Pulmonary artery endothelial cell (primary cell): ENCODE measurements at places on chromosomes 16 and 17. TPM values are rescaled to one million over a fixed set of nuclear protein-coding genes. Genes with fewer than 3 reads are reported as not detected.

FNDC8 gene
- total RNA-seq, result not detected in 2 replicates

B4GALNT2 gene
- not detected in 2 replicates for total RNA-seq

C1QTNF1 gene
- 10.7 and 20.2 TPM in 2 replicates for total RNA-seq

NUDT16L1 gene
- total RNA-seq, result 21.2 and 31.9 TPM in 2 replicates

RAPGEFL1 gene
- 0.46 and 0.99 TPM in 2 replicates for total RNA-seq

CCDC200 gene
- total RNA-seq, result not detected in 2 replicates

GRIN2A gene
- total RNA-seq, result not detected in 2 replicates

ITGAD gene
- not detected in 2 replicates for total RNA-seq

CDH8 gene
- total RNA-seq, result not detected in 2 replicates

KRT15 gene
- total RNA-seq, result 1.6 and 3.4 TPM in 2 replicates

DNA sequence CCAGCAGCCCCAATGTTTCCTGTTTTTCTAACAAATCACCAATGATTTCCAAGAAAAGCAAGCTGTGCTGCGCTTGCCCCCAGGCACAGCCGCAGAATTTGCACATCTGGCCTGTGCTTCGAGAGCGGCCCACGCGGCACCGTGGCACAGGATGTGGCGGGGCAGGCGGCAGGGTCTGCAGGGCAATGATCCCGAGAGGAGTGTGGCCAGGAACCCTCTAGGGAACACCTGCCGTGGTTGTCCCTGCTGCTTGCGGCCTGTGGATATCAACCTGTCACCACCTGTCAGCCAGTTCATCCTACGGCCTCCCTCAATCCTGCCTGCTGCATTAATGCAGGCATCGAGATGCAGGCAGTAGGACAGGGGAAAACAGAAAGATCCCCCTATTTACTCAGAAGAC, 24.0 kb downstream of the PIK3R5 start:
- no peak for DNase-seq

GRCh38 chr16:12390644-12391043, 413.0 kb downstream of the CPPED1 start:
- DNase-seq, result no peak

- DNase-seq, result no peak
Measured at GRCh38 chr17:61641715-61642114, 50.7 kb upstream of the NACA2 start.

- no peak for DNase-seq
Measured at GRCh38 chr16:69932691-69933392, 18.3 kb upstream of the CLEC18A start.

DNA sequence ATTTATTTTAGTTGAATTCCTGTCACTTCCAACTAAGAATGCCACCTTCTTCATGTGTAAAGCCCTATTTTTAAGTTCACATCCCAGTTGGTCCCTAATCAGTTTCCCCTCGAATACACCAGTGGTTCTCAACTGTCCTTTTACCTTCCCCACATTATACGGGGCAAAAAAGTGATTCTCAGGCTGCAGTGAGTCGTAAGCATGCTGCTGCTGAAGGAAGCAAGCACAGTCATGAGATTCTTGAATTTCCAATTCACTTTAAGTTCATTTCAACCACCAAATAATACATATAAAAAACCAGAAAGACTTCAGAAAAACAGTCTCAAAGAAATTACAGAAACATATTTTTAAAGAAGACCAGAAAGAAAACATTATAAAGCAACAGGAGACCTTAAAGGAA, 47.9 kb downstream of the UBE2G1 start:
- DNase-seq, result no peak

DNA sequence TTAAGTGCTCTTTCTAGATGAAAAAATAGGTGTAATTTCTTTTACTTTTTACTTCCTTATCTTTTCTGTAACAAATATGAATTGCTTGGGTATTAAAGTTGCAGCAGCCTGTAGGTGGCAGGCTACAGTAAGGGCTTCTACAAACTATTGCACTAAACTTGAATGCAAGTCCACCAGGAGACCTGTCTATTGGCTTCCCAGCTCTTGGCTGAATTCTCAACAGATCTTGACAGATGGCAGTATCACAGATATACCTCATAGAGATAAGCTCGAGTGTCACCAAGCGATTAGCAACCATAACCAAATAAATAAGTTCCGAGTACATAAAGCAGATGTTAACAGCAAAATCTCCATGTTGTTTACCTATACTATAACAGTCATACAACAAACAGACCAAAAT, 5.9 kb downstream of the BBS2 start:
- DNase-seq, result peak; percentile 35

- DNase-seq, result no peak
Measured at GRCh38 chr17:76085731-76086366, 6.9 kb downstream of the ZACN start.

DNA sequence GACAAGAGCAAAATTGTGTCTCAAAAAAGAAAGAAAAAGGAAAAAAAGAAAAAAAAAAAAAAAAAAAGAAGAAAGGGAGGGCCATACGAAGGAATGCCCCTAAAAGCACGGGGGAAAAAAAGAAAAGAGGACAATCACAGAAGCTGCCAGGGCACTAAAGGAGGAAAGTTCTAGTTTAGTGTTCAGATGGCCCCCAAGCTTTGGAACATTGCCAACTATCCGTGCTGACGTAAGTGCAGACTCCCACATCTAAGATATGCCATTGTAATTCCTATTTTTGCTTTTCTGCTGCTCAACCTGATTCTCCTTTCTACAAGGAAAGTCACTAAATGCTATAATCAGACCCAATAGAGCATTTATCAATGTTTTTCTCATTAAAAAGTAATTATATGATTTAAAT, 842.1 kb downstream of the KCNJ2 start:
- DNase-seq, result no peak

DNA sequence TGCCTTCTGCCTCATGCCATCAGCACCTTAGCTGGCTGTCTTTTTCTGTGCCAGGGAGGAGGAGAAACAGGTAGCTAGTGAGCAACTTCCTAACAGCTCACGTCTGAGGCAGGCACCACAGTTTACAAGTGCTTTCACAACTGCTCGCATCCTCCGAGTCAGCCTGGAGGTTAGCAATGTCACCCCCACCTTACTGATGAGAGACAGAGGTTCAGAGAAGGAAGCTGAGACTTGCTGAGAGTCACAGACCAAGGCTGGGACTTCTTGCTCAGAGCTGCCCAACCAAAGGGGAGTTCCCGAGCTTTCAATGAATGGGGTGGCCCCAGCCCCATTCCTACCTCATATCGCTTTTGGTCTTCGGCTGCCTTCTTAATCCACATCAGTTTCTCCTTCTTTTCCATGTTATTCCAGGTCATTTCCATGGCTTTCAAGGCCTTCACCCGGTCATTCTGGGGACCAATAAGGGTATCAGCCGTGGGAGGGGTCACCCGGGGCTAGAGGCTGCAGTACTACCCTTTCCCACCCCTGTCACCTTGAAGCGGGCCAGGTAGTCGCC, 9.6 kb downstream of the UBTF start:
- no peak for DNase-seq

GRCh38 chr17:79676796-79677195, 53.9 kb upstream of the ENPP7 start:
- no peak for DNase-seq

DNA sequence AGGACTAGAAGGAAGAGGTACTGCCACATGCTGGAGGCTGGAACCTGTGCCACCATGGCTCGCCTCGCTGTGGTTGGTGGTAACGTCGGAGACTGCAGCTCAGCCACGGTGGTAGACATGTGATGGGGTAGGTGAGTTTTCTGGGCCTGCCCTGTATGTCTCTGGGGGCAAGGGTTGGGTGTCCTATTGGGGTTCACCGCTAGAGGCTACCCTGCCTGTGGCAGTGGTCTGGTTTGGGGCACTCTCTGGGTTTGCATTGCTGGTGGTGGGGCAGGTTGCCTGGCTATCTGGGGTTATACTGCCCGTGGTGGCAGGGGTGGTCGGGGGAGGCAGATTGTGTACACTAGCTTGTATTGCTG, 79.3 kb upstream of the KCNJ18 start:
- DNase-seq, result no peak

DNA sequence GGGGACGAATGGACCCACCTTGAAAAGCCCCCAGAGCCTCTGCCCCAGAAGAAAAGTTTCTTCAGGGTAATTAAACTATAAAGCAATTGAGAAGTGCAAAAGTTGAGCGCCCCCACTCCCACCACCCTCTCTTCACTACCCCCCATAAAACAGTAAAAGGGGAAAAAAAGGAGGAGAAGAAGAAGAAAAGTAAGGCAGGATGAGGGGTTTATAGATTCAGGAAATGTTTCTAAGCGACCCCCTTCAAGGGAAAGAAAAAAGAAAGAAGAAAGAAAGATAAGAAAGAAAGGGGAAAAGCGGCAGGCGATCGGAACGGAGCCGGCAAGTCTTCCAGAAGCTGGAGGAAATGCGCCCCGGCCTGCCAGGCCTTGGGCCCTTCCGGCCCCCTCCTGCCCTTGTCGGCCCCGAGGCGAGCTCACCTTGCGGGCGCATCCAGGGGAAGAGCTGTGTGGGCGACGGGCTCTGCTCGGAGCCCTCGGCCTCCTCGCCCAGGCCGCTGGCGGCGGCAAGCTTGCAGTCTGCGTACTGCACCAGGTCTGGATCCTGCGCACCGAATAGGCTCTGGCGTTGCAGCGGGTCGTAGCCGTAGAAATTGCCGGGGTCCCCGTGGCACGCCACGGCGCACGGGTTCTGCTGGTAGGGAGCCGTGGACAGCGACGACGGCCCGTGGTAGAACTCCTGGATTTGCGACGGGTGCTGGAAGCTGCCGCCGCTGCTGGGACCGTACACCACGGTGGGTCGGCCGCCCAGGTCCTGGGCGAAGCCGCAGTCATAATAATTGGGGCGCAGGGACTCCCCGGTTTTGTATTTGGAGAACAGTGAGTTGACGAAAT, 1.0 kb downstream of the HOXB8 start:
- no peak for DNase-seq
